Esophagus squamous epithelium (tissue), 5 donors: ENCODE measurements at places on chromosomes 11 and 22. TPM values are rescaled to one million over a fixed set of nuclear protein-coding genes. Genes with fewer than 3 reads are reported as not detected.

Gene THOC5
- 17.5 TPM for total RNA-seq

Gene CALCA
- not detected for total RNA-seq

- DNase-seq, result no peak
Observed at GRCh38 chr11:119479685-119480275, 56.8 kb upstream of the THY1 start.

- DNase-seq, result no peak
Observed at GRCh38 chr11:67295846-67296245, 6.7 kb downstream of the ANKRD13D start.

GRCh38 chr11:127006311-127006710, 5.7 kb upstream of the KIRREL3 start:
- no peak for DNase-seq
